ENCODE measurements at places on chromosomes 6 and 20. TPM values are rescaled to one million over a fixed set of nuclear protein-coding genes. Genes with fewer than 3 reads are reported as not detected.
A peak's percentile ranks its signal among the peaks of the same experiment; 100 is the strongest.

CFB gene
- total RNA-seq: 60.6 TPM

MRAP2 gene
- total RNA-seq: 14.6 TPM

ZNF334 gene
- 1.3 TPM for total RNA-seq

HLA-C gene
- total RNA-seq: 1,321 TPM

TAB2 gene
- total RNA-seq: 36.7 TPM

C20orf141 gene
- total RNA-seq: not detected

GRCh38 chr6:167266830-167267555 is 24.1 kb upstream of the UNC93A start:
- no peak for DNase-seq

DNA sequence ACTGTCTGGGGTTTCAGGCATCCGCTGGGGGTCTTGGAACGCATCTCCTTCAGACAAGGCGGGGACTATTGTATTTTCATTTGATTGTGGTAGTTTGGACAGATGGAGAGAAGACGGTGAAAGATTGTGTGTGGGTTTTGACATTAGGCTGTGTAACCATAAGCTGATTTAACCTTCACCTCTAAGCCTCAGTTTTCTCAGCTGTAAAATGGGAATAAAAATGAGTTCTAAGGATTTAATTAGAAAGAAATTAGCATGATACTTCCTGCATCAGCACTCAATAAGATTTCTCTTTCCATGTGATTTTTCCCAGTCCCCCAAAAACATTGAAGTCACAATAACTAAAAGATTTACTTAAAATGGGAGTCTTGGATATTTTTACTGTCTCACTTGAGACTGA is 78.1 kb downstream of the CBFA2T2 start:
- DNase-seq: no peak

DNA sequence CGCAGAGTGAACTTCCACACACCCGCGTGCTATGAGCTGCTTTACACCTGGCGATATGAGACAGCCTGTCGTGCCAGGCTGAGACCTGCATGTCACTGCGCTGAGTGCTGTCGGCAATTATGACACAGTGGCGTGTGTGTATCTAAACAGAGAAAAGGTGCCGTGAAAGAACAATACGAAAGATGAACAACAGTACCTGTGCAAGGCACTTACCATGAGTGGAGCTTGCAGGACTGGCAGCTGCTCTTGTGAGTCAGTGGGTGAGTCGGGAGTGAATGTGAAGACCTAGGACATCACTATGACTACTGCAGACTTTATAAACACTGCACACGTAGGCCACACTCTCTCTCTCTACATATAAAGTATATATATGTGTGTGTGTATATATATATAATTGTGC is 68.5 kb upstream of the DUSP22 start:
- no peak for DNase-seq

GRCh38 chr6:100504786-100505737 is 40.3 kb upstream of the SIM1 start:
- no peak for DNase-seq

DNA sequence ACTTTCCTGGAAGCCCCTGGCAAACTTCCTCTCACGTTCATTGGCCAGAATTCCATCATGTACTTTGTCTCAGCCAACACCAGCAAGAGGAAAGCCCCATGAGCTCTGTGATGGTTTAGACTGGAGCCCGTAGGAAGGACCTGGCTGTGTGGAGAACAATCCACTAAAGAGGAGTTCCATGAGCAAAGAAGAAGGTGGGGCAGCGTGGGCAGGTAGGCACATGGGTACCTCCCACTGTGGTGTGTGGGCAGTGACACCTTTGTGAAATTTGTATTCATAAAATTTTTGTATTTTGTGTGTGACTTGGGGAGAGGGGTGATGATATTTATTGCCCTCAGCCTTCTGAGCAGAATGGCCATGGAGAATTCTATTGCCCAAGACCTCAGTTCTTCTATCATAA is 89.5 kb upstream of the SCP2D1 start:
- no peak for DNase-seq

GRCh38 chr6:85887461-85887860 is 244.8 kb upstream of the SYNCRIP start:
- DNase-seq: no peak

GRCh38 chr20:25280051-25280573 is 32.2 kb downstream of the PYGB start:
- DNase-seq: no peak

DNA sequence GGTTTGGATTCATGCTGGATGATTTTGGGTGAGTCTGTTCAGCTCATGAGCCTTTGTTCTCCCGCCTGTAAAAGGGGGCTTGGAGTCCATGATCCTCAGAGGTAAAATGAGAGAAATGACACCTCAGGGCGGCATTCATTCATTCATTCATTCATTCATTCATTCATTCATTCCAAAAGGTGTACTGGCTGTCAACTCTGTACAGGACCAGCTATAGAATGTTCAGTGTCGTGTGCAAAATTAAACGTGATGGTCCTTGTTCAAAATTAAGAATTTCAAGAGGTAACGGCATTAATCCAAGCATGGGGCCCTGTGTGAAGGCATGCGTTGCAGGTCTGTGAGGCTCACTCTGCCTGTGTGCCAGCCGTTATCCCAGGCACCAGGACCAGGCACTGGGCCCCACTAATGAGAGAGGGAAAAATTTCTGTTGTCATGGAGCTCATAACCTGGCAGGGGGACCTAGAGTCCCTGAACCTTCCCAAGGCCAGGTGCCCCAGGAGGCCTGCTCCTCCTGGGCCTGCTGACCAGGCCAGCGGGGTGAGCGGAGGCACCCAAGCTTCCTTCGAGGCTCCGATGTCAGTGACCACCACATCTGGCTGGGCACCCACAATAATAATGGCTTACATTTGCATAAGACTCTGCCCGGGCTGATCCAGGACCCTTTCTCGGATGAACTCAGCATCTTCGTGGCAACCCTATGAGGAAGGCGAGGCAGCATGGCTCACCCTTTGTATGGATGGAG is 53.2 kb downstream of the CEBPB start:
- DNase-seq: no peak

- DNase-seq: no peak
Measured at GRCh38 chr6:25363427-25363826, 84.3 kb downstream of the CARMIL1 start.

DNA sequence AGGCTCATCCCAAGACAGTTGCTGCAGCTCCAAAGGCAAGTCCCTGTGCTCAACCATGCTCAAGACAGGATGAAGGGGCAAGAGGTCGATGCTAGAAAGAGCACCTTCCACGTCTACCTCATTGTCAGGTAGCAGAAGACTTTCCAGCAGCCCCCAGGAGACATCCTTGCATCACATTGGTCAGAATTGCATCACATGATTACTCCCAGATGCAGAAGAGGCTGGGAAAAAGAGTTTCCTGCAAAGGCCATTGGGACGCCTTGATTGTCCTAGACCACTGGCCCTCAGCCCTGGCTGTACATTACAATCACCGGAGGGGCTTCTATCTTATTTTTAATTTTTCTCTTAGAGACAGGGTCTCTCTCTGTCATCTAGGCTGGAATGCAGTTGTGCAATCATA is 17.3 kb upstream of the ZNF334 start:
- DNase-seq: no peak

DNA sequence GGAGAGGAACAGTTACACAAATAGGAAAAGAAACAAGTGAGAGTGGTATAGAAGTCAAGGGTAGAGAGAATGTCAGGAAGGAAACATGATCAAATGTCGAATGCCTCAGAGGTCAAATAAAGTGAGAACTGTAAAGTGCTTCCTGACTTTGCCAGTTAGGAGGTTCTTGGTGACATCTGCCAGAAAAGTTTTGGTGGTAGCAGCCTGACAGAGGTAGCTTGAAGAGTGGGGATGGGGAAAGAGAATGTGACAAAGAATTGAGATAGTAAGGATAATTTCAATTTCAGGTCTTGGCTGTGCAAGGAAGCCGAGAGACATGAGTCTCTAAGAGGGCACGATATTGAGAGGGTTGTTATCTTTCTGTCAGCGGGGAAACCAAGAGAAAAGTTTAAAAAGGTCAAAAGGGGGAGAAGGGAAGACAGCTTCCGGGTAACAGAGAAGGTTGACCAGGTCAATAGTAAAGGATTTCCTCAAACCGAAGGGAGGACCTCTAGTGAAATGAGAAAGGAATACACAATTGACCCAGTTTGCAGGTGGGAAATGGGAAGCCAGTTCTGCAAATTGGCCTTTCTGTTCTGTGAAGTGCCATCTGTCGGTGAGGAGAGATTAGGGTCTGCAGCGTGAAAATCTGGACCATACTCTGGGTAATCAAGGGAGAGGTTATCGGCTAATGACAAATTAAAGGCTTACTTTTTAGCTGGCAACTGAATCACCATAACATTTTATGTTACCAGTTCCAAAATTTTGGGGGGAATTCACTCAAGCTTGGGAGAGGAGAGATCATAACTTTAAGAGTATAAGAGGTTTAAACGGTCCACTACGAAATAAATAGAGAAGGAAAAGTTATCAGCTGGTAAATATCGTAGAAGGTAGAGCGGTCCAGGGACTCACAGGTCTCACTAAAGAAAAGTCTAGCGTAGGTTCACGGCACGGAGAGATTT is 973 bp upstream of the BRD2 start:
- DNase-seq: peak; percentile 70

DNA sequence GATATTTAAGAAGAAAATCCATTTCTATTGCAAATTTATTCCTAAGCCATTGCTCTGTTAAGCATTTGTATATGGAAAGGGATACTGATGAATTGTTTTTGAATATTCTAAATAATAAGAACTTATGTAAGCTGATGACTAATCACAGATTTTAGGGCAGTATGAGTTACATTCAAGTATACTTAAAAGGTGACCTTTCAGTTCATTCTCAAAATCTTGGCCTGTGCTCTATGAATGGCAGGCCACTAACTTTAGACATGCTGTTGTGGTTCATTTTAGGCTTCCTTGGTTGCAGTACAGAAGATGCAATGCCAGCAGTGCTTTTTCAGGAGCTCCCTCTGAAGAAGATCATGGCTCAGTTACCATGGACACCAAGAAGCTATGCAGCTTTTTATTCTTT is 380.4 kb downstream of the CENPW start:
- no peak for DNase-seq

DNA sequence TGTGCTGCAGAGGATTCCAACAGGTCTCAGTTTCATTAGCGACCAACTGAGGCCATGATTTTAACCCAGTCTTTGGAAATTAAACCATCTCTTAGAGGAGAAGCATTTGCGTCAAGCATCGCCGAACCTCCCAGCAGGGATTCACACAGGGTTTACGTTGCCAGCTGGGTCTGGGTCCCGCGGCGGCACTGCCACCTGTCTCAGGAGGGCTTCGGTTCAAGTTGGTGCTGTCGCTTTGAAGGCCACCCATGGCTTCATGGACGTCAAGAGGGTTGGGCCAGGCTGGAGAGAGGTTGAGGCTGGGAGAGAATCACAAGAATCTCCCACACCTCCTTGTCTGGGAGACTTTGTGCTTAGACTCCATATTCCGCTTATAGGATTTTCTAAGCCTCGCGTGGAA is 43.0 kb upstream of the FRMD1 start:
- peak; percentile 10 for DNase-seq

GRCh38 chr6:53520320-53520928 is 24.5 kb downstream of the GCLC start:
- no peak for DNase-seq

- no peak for DNase-seq
Measured at GRCh38 chr20:62898970-62899632, 27.2 kb downstream of the DIDO1 start.

GRCh38 chr6:106727480-106728149 is 98.2 kb downstream of the QRSL1 start:
- DNase-seq: peak; percentile 12

DNA sequence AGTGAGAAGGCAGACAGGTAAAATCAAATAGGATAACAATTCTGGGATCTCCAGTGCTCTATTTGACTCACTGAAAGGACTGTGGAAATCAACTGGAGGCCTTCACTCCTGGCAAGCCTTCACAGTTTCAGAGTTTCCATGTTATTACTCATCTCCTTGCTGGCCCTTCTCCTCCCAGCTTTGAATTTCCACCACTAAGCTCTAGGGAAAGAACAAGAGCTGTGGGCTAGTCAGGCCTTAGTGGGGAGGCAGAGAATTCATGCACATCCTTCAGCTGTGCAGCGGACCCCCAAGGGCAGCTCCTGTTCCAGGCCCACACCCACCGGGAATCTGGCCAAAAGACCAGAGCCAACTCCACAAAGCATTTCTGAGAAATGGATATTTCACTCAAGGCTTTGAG is 26.0 kb downstream of the MYLIP start:
- DNase-seq: no peak

DNA sequence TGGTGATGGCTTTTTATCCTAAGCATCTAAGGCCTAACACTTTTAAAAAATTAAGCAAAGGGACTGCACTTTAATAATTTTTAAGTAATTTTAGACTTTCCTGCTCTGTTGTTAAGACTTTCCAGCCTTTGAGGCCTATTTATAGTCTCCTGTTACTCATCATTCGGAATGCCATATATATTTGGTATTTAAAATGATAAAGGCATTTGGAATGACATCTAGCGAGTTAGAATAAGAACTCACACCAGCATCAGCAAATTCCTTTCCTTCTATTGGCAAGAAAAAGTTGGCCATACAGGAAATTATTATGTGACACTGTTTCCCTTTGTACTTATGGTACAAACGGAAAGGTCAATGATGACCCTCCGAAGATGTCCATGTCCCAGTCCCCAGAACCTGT is 88.1 kb upstream of the STMND1 start:
- DNase-seq: no peak

DNA sequence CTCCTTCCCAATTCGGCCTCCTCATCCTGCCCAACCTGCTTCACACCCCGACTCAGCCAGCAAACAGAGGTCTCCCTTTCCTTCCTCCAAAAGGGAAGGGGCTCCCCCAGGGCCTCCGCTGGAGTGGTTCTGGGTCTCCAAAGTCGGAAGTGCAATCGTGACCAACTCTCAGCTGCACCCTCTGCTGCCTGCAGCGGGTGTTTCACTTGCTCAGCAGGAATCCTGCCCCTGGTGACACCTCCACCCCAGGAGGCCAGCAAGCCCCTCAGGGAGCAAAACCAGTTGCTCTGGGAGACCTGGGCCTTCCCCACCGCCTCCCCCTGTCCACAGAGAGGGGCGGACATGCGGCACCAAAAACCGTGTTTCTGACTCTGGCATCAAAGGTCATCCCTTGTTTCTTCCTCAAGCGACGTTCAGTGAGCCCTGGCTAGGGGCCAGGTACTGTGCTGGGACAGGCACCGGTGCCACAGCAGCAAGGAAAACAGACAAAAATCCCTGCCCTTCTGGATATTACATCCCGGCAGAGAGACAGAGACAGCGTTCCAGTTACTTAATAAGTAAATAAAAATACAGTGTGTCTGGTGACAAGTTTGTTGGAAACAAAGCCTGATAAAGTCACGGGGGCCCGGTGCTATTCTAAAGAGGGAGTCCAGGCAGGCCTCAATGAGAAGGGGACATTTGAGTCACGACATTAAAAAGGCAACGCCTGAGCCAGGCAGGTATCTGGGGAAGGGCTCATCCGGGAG is 219.0 kb downstream of the BMP7 start:
- no peak for DNase-seq

DNA sequence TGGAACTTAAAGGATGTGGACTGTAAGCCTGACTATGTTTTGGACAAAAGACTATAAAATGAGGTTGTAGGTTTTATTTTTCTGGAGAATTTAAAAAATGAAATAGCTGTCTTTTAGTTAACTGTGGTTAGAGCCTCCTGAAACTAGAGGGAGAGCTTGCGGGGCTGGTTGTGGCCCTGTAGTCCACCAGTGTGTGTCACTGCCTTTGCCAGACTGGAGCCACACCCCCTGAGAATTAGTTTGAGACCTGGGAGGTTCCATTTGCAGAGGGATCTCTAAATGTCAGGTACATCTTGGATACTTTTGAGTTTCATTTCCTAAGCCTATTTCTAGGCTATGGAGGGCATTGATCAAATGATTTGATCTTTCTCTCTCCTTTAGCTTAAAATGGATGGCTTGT is 20.8 kb downstream of the ZC2HC1B start:
- no peak for DNase-seq

Data from colonic mucosa (tissue), 4 donors.